ENCODE measurements at places on chromosomes 5 and 9. TPM values are rescaled to one million over a fixed set of nuclear protein-coding genes. Genes with fewer than 3 reads are reported as not detected.

The LAMC3 gene
- 16.4 TPM for total RNA-seq

The ANKRD20A1 gene
- 1.9 TPM for total RNA-seq

The F12 gene
- total RNA-seq, result 13.4 TPM

The CD274 gene
- total RNA-seq, result 0.21 TPM

The CREBRF gene
- total RNA-seq, result 9.0 TPM

The PDGFRB gene
- 1.8 TPM for total RNA-seq

GRCh38 chr9:135533113-135533512 is 11.9 kb downstream of the LCN1 start:
- no peaks in the 10 kb centered on the region for H3K27me3 ChIP-seq
- DNase-seq, result no peak
- H3K4me3 ChIP-seq, result no peak overlapping the region
- no peaks in the 10 kb centered on the region for H3K36me3 ChIP-seq
- no peaks in the 10 kb centered on the region for H3K4me1 ChIP-seq
- H3K27ac ChIP-seq, result no peak overlapping the region

DNA sequence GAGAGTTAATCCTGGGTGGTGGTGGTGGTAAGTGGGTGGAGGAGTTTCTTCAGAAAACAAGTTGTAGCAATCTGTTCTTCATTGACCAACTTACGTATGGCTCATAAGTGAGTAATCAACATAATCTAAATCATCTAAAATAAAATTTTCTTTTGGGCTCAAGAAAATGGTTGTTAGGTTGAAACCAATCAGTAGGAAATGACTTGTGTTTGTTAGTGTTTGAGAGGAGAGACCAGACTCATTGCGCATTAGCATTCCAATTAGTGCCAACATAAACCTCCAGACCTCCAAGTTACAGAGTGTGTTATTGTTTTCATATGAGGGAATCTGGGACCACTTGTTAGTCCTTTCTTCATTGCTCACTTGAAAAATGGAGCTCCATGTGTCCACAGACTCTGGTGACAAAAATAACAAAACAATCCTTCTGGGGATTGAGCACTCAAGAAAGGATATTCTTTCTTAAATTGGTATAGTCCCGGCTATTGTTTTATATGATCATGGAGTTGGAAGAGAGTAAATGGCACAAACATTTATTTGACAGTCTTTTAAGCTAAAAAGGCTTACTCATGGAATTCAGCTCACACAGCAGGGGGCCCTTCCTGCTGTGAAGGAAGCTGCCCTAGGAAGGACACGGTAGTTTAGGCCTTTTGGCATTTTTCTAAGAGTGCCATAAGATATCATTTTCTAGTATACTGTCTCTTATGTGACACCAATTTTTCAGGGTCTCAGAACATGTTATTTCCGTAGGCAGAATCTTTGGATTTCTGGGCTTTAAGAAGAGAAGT is 441.1 kb downstream of the EBF1 start:
- DNase-seq, result no peak
- no peaks in the 10 kb centered on the region for H3K4me1 ChIP-seq
- no peak overlapping the region for H3K27ac ChIP-seq

DNA sequence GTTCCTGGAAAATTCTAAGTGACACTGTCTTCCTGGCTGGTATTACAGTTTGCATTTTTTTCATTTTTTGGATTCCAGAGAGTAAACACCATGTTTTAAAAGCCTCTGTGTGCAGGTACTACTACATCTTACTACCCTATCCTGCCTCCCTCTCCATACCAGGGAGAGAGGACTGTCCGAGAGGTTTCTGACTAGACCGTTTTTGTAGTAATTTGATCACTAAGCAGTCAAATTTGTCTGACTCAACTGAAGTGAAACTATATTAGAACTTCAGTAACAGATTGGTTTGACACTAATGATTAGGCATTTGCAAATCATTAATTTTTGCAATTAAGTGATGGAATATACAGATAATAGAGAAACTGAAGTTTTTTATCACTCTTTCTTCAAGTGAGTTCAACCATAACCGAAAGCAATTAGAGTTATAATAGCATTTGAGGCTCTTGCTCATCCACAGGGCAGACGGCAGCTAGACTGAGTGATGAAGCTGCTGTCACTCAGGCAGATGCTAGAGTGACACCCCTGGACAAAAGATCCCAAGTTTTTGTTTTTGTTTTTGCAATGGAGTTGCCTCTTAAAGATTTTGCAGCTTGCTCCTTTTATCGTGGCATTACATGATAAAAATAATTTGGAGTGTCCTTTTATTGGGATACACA is 44.3 kb downstream of the SMARCA2 start:
- H3K4me3 ChIP-seq, result no peak overlapping the region
- no peaks in the 10 kb centered on the region for H3K27me3 ChIP-seq
- no peaks in the 10 kb centered on the region for H3K36me3 ChIP-seq
- no peak for DNase-seq
- H3K27ac ChIP-seq, result no peak overlapping the region

- H3K4me1 ChIP-seq, result no peaks in the 10 kb centered on the region
- H3K27me3 ChIP-seq, result no peaks in the 10 kb centered on the region
- no peak overlapping the region for H3K4me3 ChIP-seq
- no peaks in the 10 kb centered on the region for H3K36me3 ChIP-seq
Observed at GRCh38 chr5:124262991-124263571, 483.4 kb downstream of the ZNF608 start.

- no peaks in the 10 kb centered on the region for H3K36me3 ChIP-seq
- H3K27me3 ChIP-seq, result no peaks in the 10 kb centered on the region
- H3K4me3 ChIP-seq, result no peak overlapping the region
Observed at GRCh38 chr9:95626885-95627558, 110.3 kb upstream of the PTCH1 start.

DNA sequence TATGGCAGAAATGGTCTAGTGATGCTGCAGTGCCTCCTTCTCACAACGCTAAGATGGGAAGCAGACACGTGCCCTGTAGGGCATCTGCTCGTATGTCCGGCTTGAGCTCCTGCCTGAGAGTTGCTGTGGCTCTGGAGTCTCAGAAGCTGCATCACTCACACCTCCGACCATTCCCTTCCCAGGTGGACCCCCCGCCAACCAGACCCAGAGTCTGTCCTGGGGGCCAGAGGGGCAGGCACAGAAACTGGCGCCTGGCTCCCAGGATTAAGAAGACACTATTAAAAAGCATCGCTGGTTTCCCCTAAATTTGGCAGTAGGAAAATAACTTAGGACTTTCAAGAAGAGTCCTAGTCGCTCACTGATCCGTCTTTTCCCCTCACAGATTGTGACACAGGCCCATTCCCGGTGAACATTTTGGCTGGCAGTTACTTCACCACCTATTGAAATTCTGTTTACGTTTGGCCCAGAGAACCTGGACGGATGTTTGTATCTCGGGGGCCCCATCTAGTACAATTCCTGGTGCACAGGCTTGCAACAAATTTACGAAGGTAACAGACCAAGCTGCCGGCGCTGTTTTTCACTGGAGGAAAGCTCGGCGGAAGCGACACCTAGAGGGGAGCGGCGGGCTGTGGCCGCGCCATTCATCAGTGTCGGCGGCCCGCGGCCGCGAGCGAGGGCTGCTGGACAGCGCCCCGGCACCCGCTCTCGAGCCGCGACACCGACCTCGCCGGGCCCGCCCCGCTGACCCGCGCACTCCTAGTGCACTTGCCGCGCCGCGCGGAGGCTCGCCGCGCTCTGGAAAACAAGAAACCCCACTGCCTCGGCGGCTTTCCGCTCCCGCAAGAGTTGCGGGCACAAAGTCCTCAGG is 1.6 kb downstream of the FSTL4 start:
- peak overlapping the region; percentile 20 for H3K4me3 ChIP-seq
- no peaks in the 10 kb centered on the region for H3K36me3 ChIP-seq
- no peak overlapping the region for H3K27ac ChIP-seq

- H3K4me3 ChIP-seq, result no peak overlapping the region
- no peak for DNase-seq
- H3K36me3 ChIP-seq, result no peaks in the 10 kb centered on the region
- no peaks in the 10 kb centered on the region for H3K4me1 ChIP-seq
- H3K27ac ChIP-seq, result no peak overlapping the region
Observed at GRCh38 chr9:86200599-86201162, 58.8 kb downstream of the C9orf153 start.

GRCh38 chr9:94869415-94869843 is 142.9 kb downstream of the AOPEP start:
- H3K36me3 ChIP-seq, result no peaks in the 10 kb centered on the region
- no peaks in the 10 kb centered on the region for H3K27me3 ChIP-seq
- H3K4me3 ChIP-seq, result no peak overlapping the region

GRCh38 chr5:72283358-72283757 is 36.7 kb downstream of the MRPS27 start:
- H3K4me1 ChIP-seq, result peaks cover 11% of the 10 kb centered on the region

- H3K27ac ChIP-seq, result no peak overlapping the region
- no peaks in the 10 kb centered on the region for H3K36me3 ChIP-seq
- H3K4me1 ChIP-seq, result 0 out of 2 replicates have a peak, but pooled peaks cover 5% of the 10 kb centered on the region
Observed at GRCh38 chr5:34501016-34501415, 155.1 kb upstream of the RAI14 start.

DNA sequence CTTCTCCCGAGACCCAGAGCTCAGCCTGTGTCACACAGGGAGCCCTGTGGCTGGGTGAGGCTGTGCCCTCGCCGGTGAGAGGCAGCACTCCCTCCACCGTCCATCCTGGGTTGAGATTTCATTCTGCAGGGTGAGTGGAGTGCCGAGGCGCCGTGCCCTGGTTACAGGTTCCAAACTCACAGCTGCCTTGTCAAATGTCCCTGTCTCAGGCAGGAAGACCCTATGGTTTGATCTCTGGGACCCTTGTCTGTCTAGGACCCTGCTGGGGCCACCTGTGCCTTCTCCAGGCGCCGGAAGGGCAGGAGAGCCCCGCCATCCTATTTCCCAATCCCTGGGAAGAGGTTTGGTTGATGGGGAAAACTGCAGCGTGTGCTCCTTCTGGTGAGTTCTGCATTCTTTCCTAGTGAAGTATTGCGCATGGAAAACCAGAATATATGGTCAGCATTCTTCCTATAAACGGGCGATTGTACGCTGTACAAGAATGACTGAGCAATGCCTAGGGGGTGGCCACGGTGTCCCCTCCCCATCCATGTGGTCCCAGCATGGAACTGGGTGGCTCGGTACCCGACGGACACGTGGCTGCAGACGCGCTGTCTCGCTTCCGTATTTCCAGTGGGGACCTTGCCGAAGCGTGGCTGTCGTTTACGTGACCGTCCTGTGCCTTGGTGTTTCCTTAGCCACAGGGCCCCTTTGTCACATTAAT is 95.9 kb upstream of the COL5A1 start:
- H3K4me1 ChIP-seq, result no peaks in the 10 kb centered on the region
- H3K27me3 ChIP-seq, result no peaks in the 10 kb centered on the region
- no peaks in the 10 kb centered on the region for H3K36me3 ChIP-seq
- DNase-seq, result no peak

DNA sequence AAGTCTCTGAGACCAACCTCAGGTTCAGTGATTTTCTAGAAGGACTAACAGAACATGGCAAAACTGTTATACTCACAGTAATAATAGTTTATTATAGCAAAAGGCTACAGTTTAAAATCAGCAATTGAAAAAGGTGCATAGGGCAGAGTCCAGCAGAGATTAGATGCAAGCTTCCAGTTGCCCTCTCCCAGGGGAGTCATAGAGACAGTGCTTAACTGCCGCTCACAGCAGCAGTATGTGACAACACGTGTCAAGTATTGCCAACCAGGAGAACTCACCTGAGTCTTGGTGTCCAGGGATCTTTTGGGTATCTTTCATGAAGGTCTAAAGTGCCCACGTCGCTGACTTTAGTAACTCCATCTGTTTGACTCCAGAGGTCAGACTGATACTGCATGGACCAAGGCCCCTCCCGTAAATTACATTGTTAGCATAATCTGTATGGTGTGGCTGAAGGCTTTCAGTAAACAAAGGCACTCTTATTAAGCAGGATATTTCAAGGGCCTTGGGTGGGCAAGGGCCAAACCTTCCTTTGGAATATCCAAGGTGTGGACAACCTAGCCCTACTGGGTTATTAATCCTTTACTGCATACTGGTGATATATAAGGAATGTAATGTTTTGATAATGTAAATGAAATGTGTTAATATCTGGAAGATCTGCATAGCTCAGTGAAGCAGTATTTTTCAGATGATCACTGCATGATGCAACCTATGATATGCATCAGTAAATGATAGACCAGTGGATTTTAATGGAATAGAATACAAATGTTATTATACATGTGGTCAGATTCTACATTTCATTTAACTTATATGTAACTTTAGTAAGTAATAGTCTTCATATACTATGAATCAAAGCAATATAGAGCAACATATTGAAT is 44.0 kb downstream of the RASA1 start:
- H3K4me1 ChIP-seq, result no peaks in the 10 kb centered on the region
- no peak overlapping the region for H3K27ac ChIP-seq
- H3K36me3 ChIP-seq, result no peaks in the 10 kb centered on the region
- no peak for DNase-seq
- no peak overlapping the region for H3K4me3 ChIP-seq
- no peaks in the 10 kb centered on the region for H3K27me3 ChIP-seq

Measured in Panc1 (cell line).